ENCODE measurements at places on chromosomes 1 and 21. TPM values are rescaled to one million over a fixed set of nuclear protein-coding genes. Genes with fewer than 3 reads are reported as not detected.

- no peaks in the 10 kb centered on the region for H3K27me3 ChIP-seq
- H3K4me3 ChIP-seq, result no peak overlapping the region
- no peak overlapping the region for H3K27ac ChIP-seq
- DNase-seq, result no peak
- H3K4me1 ChIP-seq, result peaks cover 5% of the 10 kb centered on the region
These were observed 248.4 kb downstream of the RHOU start for GRCh38 chr1:228983661-228984060.

Gene BTG2
- total RNA-seq, result 7.8 TPM

Gene CEP350
- 50.3 TPM for total RNA-seq

GRCh38 chr1:33743221-33743998 is 120.5 kb upstream of the HMGB4 start:
- no peaks in the 10 kb centered on the region for H3K4me1 ChIP-seq
- no peak overlapping the region for H3K4me3 ChIP-seq

- H3K4me1 ChIP-seq, result peaks cover 12% of the 10 kb centered on the region
- no peak overlapping the region for H3K4me3 ChIP-seq
- no peaks in the 10 kb centered on the region for H3K36me3 ChIP-seq
These were observed 86.7 kb downstream of the GALNT2 start for GRCh38 chr1:230153641-230154296.

GRCh38 chr1:188424176-188424575 is 1595.4 kb downstream of the PLA2G4A start:
- H3K27me3 ChIP-seq, result no peaks in the 10 kb centered on the region
- DNase-seq, result no peak
- no peaks in the 10 kb centered on the region for H3K4me1 ChIP-seq
- H3K36me3 ChIP-seq, result no peaks in the 10 kb centered on the region
- H3K4me3 ChIP-seq, result no peak overlapping the region

Measured in GM23338 (cell line).